ENCODE measurements at places on chromosomes 5 and 9.

DNA sequence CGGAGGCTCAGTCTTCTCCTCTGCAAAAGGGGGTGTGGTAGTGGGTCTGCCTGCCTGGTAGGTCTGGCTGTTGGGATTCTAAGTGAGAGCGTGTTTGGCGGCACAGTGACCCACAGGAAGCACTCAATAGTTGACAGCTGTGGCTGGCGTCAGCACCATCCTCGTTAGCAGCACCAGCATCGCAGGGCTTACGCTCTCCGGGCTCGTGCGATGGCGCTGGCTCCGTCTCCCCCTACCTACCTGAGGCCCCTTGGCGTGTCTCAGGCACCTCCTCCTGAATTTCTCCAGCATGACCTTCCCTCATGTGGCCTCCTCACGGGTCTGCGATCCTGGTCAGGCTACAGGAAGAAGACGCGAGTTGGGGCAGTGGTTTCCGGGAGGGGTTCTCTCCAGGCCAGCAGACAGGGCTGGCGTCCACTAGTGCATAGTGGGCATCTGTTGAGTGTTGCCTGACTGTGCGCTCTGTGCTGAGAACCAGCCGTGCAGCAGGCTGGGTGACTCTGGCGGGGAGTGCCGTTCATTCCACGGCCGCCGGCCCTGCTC is 66.9 kb downstream of the HMCN2 start:
- no peak for DNase-seq

- DNase-seq, result no peak
Measured at GRCh38 chr9:90894986-90895687, 93.5 kb downstream of the SYK start.

- no peak for DNase-seq
Measured at GRCh38 chr9:101254733-101255433, 129.9 kb downstream of the BAAT start.

- DNase-seq, result no peak
Measured at GRCh38 chr5:158848634-158849033, 251.1 kb downstream of the EBF1 start.

GRCh38 chr5:29794141-29794787 is 1399.2 kb upstream of the CDH6 start:
- no peak for DNase-seq

GRCh38 chr5:132003982-132004381 is 7.5 kb downstream of the ACSL6 start:
- DNase-seq, result no peak

GRCh38 chr5:27234916-27235315 is 196.5 kb upstream of the CDH9 start:
- no peak for DNase-seq

GRCh38 chr9:92455217-92455616 is 27.1 kb downstream of the ASPN start:
- DNase-seq, result no peak

DNA sequence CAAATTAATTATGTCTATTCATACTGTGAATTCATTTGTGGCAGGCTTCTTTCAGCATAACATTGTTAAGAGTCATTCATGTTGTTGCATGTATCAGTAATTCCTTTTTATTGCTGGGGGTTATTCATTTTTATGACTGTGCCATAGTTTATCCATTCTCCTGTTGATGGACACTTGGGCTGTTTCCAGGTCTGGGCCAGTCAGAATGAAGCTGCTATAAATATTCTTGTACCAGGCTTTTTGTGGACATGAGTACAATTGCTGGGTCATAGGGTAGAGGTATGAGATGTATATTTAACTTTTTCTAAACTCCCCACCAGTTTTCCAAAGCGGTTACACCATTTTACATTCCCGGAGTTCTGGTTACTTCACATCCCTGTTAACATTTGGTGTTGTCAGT is 13.6 kb downstream of the PRPF4 start:
- no peak for DNase-seq

DNA sequence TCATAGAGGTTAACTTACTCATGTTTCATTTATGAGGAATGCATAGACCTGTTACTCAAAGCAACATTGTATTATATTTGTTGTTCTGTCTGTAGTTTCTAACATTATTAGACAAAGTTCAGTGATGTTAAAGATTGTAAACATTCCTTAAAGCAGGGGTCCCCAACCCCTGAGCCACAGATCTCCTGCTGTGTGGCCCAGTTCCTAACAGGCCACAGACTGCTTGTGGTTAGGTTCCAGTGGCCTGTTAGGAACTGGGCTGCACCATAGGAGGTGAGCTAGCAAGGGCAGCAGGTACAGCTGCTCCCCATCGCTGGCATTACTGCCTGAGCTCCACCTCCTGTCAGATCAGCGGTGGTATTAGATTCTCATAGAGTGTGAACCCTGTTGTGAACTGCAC is 181.1 kb downstream of the KDM4C start:
- no peak for DNase-seq

GRCh38 chr9:134678666-134679443 is 37.3 kb downstream of the COL5A1 start:
- DNase-seq, result no peak

GRCh38 chr9:34694811-34695210 is 3.7 kb upstream of the CCL19 start:
- no peak for DNase-seq
